ENCODE measurements at places on chromosomes 2 and 18.

GRCh38 chr2:182826064-182826463, 40.4 kb downstream of the FRZB start:
- peak; percentile 24 for DNase-seq

DNA sequence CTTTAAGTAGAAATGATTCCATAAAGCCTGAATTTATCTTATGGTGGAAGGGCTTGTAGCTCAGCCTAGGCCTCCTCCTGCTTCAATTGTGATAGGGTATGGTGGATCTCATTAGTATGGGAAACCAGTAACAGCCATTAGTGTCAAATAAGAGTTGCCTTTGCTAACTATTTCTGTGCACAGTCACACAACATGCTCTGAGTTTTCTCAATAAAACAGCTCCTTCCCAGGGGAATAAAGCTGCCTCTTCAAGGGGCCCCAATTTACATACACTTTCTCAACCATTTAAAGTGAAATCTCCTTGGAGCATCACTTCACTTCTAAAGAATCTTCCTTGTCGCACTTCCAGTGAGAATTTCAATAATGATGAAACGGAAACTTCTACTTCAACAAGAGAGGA, 53.4 kb downstream of the KLF7 start:
- DNase-seq = no peak

GRCh38 chr2:226832061-226832460, 3.8 kb upstream of the RHBDD1 start:
- DNase-seq = no peak

DNA sequence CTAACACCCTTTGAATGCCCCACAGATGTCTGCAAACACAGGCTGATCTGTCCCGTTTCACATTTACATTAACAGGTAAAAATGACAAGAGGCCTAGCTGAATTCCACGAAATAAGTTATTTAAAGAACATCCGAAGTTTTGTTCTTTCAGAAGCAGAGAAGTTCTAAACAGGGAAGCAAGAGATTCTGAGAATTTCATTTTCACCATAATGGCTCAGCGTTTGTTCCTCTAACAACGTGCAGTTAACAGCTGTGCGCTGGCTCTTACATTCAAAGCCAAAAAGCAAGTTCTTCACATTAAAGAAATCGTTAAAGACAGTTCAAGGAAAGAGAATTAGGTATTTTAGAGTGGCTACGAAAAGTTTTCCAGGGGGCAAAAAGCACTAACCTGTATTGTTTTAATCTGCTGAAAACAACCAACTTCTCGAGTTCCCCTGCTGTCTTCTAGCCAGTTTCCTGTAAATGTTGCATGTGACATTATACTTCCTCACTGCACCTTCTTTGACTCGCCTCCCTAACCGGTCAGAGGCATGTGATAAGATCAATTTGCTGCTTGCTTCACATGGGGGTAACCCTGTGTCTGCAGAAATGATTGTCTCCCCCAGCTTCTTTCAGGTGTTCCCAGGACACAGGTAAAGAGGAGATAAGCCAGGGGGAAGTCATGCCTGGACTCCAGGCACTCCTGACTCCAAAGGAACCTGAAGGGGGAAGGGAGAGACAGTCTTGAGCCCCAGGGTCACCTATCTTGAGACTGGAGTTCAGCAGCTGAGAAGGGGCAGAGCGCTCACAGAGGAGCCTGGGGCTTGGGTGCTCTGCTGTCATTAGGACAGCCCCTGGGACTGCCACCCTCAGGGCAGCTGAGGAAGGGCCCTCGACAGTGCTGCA, 36.8 kb upstream of the WIPF1 start:
- DNase-seq = no peak

- DNase-seq = peak; percentile 26
These were observed 408.0 kb upstream of the RGPD4 start for GRCh38 chr2:107418708-107419107.

DNA sequence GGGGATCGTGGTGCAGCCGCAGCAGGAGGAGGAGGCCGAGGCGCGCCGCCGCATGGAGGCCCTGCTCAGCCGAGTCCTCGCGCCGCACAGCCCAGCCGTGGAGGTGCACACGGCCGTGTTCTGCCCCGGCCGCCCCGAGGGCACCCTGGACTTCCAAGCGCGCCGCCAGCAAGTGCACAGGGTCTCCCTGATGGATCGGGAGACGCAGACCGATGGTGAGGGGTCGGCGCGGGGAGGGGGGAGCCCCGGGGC, 5.1 kb upstream of the SPATA3 start:
- no peak for DNase-seq
